Spleen (tissue), 13 donors: ENCODE measurements at places on chromosomes 3 and 15. TPM values are rescaled to one million over a fixed set of nuclear protein-coding genes. Genes with fewer than 3 reads are reported as not detected.
A peak's percentile ranks its signal among the peaks of the same experiment; 100 is the strongest.

GRCh38 chr3:120637851-120638559, 41.9 kb downstream of the NDUFB4 start:
- DNase-seq: no peak

Gene MYO1E
- 115 TPM for total RNA-seq

- DNase-seq: no peak
These were observed 72.8 kb upstream of the THSD4 start for GRCh38 chr15:71042356-71042922.

DNA sequence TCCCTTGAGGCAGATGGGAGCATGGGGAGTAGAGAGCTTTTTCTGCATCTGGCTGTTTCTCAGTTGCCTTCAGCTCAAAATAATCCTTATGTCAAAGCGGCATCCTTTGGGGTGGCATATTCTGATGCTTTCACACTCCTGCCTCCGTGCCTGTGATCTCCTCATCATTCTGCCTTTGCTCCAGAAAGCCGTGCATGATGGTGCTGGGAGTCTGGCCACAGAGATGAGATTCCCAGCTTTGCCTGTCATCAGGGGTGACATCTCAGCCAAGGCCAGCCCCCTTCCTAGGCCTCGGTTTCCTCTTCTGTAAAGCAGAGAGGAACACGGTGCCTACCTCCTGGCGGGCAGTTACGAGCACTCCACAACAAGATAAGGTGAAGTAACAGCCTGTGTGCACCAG, 96.3 kb upstream of the ALDH1A3 start:
- no peak for DNase-seq

DNA sequence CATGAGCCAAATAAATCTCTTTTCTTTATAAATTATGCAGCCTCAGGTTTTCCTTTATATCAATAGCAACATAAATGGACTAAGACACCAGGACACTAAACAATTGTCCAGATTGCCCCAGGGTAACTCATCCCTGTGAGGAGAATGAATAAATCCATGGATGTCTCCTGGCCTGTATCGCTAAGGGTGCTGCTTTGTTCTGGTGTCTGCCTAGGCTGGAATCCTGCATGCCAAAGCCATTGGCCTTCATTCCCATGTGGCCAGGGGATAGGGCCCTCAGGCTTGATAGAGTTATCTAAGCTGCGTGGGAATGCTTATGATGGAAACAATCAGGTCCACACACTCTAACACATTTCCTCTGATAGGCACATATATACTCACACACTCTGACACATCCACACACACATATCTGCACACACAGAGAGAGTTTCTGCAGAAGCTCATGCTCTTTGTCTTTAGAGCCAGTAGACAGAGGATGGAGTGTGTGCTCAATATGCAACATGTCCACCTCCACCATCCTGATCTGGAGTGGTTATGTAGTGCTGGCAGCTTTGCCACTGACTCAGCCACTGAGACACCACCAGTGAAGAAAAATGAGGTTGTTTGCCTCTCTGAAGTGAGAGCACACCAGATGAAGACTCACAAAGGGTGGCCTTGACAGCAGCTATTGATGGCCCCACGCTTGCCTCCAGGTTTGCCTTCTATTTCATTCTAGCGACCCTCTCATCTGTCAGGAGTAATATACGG, 24.0 kb upstream of the DGKG start:
- DNase-seq: no peak

GRCh38 chr15:56913670-56914069, 4.8 kb upstream of the TCF12 start:
- no peak for DNase-seq

Gene TM4SF18
- total RNA-seq: 58.6 TPM

Gene PGBD4
- 2.2 TPM for total RNA-seq

Gene CYP1A2
- total RNA-seq: not detected

Gene C3orf49
- total RNA-seq: not detected

Gene SLC12A1
- not detected for total RNA-seq

GRCh38 chr15:22231603-22232002, 151.3 kb downstream of the OR4M2 start:
- peak; percentile 30 for DNase-seq

DNA sequence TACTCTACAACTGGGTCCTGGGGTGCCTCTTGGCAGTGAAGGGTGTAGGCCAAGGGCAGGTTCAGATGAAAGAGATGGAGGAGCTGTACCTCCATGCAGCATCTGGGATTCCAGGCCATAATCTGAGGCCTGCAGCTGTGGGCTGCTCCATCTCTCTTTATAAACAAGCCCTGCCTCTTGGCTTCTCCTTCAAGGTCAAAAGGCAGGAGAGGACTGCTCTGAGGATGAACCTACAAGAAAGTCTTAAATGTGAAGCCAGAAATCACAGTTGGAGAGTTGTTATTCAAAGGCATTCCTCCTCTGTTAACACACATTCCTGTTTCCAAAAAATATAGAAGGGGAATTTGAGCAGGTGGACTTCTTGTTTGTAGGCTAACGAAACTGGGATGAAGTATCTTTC, 355.5 kb downstream of the NTRK3 start:
- no peak for DNase-seq
